ENCODE measurements at places on chromosomes 11 and 22.

DNA sequence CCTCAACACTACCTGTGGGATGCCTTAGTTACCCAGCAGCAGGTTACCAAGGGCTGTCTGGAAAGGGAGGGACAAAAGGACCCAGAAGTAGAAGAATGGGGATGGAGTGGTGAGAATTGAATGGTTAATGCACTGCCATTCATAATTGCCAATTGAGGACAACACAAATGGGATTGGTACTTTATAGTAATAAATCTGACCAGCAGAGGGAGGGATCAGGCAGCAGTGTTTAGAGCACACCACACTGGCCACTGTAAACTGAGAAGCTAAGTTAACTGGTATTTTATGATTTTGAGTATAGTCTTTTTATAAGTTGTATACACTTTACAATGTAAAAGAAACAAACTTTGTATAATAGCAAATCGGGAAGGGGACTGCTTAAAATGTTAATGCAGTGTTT, 10.7 kb downstream of the TBRG1 start:
- peak; percentile 20 for DNase-seq

DNA sequence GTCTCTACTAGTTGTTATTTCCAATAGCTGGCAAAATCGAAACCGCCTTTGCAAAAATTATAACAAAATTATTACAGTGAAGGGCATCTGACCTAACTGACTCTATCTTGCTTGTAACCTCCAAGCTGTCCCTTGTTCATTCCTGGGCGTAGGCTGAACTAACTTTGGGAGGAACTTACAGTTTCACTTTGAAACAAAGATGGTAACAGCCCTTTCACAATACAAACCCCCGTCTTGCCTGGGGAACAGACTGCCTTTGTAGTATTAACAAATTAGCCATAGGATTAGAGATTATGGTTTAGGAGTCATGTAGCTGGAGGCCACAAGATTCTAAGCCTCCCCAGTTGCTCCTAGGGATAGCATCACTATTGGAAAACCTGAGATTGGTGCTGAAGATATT, 131.6 kb upstream of the HSD17B12 start:
- DNase-seq: no peak

- DNase-seq: no peak
These were observed 15.9 kb downstream of the PGA5 start for GRCh38 chr11:61256710-61257482.

DNA sequence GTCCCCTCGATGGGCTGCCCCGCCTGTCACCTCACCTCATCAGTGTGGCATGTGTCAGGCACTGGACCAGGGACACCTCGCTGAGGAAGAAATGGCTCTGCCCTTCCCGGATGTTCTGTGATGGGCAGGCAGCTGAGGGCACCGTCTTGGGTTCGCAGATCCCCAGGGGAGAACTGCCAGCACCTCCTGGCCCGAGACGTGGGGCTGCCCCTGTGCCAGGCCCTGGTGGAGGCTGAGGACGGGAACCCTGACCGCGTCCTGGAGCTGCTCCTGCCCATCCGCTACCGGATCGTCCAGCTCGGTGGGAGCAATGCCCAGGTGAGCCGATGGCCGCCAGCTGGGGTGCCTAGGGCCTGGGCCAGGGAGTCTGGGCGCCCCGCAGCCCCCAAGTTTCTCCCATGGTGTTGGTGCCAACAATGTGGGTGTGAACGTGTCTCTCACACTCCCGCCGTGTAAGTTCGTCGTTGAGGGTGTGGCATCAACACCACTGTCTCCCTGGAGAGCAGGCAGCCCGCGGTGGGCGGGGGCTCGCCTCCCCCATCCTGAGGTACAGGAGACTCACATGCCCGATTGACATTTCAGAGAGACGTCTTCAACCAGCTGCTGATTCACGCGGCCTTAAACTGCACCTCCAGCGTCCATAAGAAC, 7.3 kb upstream of the GTSE1 start:
- no peak for DNase-seq

Measured in adipocyte (in vitro differentiated cells).